ENCODE measurements at places on chromosomes 5 and 9.

DNA sequence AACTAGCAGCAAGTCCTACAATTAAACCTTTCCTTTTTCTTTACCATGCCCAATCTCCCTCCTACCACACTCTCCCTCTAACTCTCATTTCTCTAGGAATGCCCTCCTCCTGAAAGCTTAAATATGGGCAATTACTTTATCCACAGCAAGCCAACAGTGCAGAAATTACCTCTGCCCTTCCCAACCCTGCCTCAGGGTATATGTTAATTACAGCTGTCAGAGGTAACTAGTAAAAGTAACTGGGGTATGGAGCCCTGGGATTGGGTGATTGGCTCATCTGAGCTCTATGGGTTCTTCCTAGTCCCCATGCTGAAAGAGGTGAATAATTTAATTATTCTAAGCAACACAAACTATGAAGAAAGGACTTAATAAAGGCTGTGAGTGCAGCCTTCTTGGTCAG lies 478.9 kb upstream of the NMUR2 start:
- DNase-seq, result no peak

DNA sequence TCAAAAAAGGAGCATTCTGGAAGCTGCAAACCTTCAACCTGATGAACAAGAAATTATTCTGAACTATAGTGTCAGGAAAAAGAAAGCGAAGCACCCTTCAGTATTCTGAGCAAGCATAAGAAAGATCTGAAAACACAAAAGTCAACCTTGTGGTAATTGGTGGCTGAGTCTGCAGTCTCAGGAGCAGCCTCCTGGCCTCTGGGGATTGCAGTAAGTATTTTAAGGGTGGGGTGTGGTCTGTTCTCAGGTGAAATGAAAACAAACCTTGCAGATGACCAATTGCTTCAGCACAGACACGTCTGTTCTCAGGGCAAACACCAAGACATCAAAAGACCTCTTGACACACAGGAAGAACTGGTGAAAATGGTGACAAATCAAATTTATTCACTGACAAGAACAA lies 147.8 kb upstream of the RAPGEF1 start:
- no peak for DNase-seq

DNA sequence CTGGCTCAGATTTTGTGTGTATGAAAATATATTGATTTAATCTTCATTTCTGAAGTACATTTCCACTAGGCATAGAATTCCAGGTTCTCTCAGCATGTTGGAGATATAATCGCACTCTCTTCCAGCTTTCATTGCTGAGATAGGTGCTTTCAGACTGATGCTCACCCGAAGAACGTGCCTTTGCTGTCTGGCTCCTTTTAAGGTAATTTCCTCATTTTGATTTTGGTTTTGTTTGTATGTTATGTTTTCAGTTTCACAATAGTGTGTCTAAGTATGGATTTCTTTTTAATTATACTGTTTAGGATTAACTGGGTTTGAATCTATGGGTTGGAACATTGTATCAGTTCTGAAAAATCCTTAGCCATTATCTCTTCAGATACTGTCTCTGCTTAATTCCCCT lies 132.0 kb upstream of the NFIB start:
- DNase-seq, result no peak

DNA sequence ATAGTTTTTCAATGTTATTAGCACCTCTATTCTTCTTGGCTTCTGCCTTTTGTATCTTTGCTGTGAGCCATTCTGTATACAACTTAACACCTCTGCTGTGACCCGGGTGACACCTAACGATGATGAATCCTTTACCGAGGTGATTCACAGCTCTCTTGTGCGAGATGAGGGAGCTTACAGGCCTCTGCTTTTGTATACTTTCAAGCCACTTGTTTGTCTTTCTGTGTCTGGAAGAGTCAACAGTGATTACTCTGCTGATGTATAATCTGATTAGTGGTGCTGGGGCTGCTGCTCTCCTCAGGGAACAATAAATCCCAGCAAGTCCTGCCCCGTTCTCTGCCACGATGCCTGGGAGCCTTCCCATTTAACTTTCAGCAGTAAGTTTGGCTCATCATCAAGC lies 442.9 kb upstream of the SGCD start:
- DNase-seq, result no peak

DNA sequence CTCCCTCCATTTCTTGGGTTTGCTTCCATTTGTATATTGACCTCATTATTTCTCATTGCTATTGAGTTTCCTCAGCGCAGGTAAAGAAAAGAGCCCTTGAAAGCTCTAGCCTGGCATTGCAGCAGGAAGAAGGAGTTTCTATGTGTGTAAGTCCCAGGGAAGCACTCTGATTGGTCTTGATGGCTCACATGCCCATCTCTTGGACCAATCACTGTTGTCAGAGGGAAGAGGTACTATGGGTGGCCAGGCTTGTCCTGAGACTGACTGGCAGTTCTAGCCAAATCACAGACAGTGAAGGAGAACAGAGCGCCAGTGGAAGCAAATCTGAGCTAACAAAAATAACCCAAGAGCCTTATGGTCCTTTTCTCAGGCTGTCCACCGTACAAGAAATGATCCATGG lies 219.0 kb downstream of the PAX5 start:
- no peak for DNase-seq

DNA sequence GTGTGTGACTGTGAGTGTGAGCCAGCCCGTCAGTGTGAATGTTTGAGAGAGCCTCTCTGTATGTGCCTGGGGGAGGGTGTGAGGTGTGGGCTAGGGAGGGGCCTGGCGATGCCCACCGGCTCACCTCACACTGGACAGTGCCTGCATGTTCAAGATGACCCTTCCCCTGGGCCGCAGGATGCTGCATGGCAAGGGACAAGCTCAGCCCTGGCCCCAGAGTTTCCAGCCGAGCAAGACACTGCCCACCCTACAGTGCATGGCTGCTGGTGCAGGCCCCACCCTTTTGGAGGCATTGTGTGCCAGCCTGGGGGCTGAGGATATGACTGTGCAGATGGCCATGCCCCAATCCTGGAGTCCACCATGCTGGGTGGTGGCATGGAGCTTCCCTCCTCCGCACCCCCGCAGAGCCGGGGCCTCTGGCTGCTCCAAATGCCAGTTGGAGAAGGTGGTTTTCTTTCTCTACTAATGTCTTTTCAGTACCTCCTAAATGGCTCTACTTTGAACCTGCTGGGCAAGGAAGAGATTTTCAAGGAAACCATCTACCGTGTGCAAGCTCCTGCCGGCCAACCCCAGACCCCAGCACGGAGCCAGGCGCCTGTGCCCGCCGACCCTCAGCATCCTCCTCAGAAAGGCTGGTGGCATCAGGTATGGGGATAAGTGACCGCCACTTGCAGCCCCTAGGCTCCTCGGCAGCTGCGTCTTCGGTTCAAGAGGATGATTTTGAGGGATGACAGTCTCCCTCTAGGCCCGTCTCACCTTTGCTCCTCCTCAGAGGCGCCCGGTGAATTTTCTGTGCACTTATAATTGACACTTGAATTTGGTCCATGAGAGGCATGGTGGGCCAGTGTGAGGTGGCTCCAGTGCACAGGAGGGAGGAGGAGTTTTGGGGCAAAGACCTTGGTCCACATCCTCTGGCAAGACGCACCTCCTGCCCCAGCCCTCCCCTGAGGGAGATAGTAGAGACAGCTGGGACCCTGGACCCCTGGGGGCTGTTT lies 27.7 kb downstream of the FGD3 start:
- no peak for DNase-seq

DNA sequence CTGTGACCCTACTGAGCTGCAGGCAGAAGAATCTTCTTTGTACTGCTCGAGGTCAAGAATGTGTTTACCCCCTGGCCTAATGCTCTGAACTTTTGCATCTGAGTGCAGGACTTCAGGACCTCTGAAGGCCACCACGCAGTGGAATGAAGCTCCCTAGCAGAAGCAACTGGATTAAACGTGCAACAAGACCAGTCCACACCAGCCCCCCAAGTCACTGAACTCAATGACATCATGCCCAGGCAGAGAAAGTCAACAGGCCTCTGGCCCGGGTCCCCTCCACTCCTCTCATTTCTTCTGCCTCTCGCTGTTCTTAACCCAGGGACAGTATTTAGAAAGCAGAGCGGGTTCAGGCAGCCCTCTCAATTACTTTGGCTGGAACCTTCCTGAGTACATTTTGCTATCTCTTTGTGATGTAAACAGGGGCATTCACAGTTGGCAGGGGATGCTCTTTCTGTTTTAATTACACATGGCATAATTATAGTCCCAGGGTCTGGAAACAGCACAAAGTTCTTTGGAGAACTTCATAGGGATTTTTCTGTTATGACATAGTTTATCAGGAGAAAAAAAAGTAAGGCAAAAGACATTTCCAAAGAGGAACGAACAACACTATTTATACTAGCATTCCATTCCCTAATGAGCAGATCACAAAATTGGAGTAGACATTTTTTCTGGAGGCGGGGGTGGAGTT lies 108.2 kb upstream of the SPATA31D4 start:
- DNase-seq, result no peak

DNA sequence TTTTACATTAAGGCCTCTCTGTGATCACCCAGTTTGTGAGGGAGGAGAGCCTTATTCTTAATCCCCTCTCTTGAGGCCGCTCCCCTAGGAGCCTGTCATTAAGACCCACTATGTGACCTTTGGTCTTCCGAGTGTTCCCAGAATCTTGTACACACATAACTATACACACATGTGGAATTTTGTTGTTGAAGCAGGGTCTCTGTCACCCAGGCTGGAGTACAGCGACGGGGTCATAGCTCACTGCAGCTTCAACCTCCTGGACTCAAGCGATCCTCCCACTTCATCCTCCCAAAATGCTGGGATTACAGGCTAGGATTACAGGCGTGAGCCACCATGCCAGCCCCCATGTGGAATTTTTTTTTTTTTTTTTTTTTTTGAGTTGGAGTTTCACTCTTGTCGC lies 14.8 kb upstream of the PHYHD1 start:
- DNase-seq, result no peak

GRCh38 chr5:170632266-170632984 lies 128.6 kb downstream of the KCNIP1 start:
- no peak for DNase-seq

GRCh38 chr9:123716339-123716945 lies 213.5 kb downstream of the DENND1A start:
- no peak for DNase-seq

- no peak for DNase-seq
Observed at GRCh38 chr5:173055722-173055982, 500 bp upstream of the CREBRF start.

- no peak for DNase-seq
Observed at GRCh38 chr5:89842531-89842930, 567.0 kb downstream of the CETN3 start.

DNA sequence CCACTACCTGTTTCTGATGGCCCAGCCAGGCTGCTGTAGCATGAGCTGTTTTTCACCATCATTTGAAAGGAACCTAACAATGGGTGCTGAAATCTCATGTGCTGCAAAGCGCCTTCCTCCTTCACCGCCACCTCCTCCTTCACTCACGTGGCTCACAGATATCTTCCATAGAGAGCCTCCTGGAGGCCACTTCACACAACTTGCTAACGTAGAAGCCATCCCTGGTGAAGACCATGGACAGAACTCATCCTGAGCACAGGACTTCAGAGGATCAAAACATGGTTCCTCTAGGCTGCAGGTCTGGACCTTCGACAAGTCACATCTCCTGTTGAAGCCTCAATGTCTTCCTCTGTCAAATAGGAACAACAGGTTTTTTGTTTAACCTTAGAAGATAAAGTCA lies 155.5 kb upstream of the RAD23B start:
- no peak for DNase-seq
